LHCN-M2 (cell line): ENCODE measurements at places on chromosomes 12 and 14. TPM values are rescaled to one million over a fixed set of nuclear protein-coding genes. Genes with fewer than 3 reads are reported as not detected.

DNA sequence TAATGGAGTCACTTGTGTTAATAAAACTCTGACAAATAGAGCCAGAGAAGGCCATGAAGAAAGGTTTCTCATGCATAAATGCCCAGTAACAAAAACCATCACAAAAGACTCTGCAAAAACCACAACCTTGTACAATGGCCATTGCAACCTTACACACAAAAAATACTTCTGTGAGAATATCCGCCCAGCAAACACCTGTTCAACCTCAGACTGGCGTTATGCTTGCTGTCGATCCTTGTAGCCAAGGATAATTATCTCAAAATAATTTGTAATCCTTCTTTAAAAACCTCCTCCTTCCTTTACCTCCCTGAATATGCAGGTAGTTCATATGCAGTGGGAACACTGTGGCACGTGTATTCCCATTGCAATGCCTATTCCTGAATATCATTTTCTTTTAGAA is 157.1 kb downstream of the SLC41A2 start:
- no peak for DNase-seq

GRCh38 chr12:89927226-89927698 is 218.6 kb upstream of the ATP2B1 start:
- no peak for DNase-seq

ACOT2 gene
- 53.0 and 54.9 TPM in 2 replicates for total RNA-seq

TMCC3 gene
- total RNA-seq, result 5.1 and 7.2 TPM in 2 replicates
